ENCODE measurements at places on chromosomes 6 and 20.

DNA sequence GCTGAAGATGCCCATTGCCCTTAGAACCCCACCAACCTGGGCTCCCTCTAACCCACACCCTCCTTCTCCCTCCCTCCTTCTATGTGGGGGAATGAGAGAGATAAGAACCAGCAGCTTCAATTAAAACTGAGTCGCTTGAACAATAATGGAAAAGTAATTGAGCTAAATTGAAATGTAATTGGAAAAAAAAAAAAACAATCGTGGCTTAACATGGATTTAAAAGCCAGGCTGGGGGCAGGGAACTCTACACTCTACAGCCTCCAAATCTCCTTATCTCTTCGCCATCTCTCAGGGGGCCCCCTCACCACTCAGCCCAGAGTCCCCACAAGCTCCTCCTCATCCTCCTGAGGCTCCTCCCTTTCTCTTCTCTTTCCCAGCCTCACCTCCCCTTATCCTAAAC lies 83.2 kb downstream of the MDGA1 start:
- no peak for DNase-seq

DNA sequence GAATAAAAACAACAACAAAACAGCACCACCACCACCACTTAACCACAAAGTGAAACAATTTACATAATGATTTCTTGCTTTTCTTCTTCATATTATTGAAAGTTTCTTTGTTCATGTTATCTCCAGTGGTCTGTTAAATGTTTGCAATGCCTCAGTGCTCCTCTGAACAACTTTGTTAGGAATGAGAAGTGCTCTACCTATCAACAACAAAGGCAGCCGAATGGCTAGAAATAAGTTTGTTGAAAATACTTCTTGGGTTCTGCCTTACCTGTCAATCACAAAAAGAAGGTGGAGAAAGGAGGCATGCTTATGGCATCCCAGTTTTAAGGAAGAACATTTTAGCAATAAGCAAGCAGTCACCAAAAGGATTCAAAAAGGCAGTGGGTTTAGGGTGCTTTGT lies 490.2 kb downstream of the PRKN start:
- no peak for DNase-seq

- DNase-seq: no peak
Measured at GRCh38 chr6:1575210-1576041, 34.3 kb upstream of the FOXC1 start.

DNA sequence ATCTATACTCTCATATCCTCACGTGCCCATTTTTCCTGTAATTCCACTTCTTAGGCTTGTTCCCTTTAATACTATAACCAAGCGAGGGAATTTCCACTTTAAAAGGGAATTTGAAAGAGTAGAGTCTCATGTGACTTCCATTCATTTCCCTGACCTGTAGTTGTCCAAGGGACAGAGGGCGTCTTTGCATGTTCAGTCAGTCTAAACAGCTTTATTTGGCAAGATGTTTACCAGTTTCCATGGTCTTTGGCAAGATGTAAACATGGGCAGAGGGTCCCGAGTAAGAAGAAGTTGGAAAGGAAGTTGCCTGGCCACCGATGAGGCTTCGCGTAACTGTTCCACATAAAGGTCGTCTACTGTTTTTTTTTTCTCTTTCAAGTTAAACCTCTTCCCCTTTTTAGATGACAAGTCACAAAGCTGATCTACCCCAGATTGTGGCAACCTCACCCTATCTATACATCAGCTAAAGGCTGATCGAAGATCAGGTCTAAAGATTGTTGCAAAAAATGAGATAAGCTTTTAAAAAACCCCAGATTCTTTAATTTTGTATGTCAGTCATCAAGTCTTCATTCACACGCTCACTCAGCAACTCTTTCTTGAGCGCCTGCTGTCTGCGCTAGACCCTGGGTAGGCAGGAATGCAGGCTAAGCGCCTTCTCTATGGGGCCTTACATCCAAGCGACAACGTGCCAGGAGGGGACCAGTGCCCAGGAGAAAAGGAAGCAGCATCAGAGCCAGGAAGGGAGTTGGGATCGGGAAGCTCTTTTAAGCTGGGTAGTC lies 31.7 kb upstream of the CCR6 start:
- peak; percentile 94 for DNase-seq

DNA sequence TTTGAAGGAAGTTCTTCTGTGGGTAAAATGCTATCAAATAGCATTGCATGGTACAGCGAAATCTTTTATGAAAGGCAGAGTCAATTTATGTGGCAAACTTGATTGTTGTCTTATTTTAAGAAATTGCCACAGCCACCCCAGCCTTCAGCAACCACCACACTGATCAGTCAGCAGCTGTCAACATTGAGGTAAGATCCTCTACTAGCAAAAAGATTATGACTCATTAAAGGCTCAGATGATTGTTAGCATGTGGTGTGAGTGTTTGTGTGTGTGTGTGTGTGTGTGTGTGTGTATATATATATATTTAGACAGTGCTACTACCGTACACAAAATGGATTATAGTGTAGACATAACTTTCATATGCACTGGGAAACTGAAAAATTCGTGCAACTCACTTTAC lies 27.8 kb downstream of the LRRN4 start:
- DNase-seq: no peak

DNA sequence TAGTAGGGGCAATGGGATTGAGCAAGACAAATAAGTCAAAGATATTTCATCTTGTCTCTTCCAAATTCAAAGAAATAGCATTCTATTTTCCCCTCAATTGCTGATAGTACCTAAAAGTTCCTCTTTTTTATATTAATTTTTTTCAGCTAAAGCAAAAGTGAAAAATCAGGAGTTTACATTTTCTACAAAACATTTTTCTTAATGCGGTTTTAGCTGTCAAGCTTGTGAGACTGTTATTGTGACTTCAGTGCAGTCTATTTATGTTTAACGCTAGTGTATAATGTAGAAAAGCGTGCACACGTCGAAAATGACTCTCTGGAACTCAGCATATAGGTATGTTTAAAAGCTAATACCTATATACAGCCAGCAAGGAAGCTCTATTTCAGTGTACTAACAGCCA lies 119.8 kb downstream of the BTBD3 start:
- DNase-seq: no peak

DNA sequence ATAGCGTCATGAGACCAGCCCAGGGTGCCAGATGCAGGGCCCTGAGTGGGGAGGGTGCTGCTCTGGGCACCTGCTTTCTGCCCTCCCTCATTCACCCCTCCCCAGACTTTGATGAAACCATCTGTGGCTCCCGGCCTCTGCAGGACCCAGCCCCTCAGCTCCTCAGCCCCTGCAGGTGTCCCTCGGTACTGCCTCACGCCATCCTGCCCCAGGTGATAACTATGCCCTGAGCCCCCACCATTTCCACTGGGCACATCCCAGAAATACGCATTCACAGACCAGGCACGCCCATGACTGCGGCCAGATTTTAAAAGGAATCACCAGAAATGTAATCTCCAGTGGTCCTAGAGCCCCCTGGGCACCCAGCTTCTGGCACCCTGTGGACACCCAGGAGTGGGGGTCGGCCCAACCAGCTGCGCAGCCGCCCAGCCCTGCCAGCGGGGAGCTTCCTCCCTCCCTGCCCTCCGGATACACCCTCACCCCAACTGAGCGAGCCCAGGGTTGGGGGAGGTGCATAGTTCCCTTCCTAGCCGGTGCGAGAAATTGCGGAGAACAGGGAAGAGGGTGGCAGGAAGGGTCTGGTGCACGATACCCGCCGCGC lies 615 bp upstream of the NTSR1 start:
- DNase-seq: peak; percentile 31

- DNase-seq: peak; percentile 66
Measured at GRCh38 chr20:63977739-63978276, 1.6 kb downstream of the SAMD10 start.
